T-helper 9 cell (primary cell): ENCODE measurements at places on chromosomes 6 and 20.

- no peak for DNase-seq
Measured at GRCh38 chr20:32524829-32525501, 60.2 kb downstream of the NOL4L start.

- DNase-seq: no peak
Measured at GRCh38 chr6:137697267-137697938, 169.7 kb upstream of the TNFAIP3 start.

DNA sequence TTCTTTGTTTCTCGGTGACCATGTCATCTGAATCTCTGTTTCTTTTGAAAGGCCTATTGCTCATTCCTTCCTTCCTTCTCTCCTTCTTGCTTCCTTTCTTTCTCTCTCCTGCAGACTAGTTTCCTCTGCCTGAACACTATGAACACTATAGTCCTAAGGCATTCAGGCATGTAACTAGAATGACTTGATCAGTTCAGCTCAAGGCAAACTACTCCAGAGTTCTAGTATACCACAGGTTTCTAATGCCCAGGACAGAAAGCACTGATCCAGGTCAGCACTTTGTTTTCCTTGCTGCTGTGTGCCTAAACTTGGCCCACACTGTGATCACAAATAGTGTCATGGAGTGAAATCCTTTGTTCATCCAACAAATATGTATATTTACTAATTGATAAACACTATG lies 324.1 kb upstream of the GJE1 start:
- no peak for DNase-seq

DNA sequence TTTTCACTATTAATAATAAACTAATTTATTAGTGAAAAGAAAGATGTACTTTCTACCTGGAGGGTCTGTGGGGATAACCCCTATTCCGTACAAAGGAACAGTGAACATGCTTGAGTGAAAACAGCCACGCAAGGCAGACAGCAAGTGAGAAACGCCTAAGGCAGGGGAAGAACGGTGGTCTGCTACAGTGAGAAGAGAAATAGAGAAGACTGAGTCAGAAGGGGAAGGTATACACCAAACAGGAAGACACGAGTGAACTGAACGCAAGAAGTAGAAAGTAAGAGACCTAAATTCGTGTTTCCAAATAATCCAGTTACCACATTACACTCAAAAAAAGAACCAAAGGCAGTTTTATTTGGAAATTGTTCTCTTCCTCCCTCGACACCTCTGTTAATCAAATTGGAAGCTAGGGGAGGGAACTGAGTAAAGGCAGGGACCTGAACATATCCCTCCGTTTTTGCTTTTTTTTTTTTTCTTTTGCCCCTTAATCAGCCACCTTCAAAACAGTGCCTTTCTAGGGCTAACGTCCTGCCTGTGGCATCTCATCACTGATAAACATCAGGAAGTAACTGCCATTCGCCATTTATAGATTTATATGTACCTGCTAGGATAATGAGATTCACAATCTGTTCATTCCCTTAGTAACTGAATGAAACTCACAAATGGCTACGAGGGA lies 48.9 kb downstream of the ATXN1 start:
- DNase-seq: no peak

DNA sequence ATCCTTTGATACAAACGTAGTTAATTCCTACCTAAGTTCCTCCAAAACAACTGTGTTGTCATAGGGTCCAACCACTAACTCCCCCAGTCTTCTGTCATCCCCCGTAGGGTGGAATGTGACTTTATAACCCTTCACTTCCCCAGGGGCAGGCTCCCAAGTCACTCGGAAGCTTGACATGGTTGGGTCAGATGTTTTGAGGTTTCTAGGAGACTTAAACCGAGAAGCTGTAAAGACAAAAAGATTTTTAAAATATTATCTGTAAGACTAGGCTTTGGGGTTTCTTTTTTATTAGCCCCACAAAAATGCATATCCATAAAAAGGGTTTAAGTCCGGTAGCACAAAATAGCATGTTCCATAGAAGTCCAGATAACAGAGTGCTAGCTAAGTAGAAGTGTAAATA lies 50.2 kb downstream of the COL12A1 start:
- DNase-seq: no peak
